Occipital lobe (tissue), 3 donors: ENCODE measurements at places on chromosomes 11 and 22. TPM values are rescaled to one million over a fixed set of nuclear protein-coding genes. Genes with fewer than 3 reads are reported as not detected.

GRCh38 chr11:15764326-15764725 lies 592.0 kb downstream of the SOX6 start:
- DNase-seq = no peak

PDE2A gene
- total RNA-seq = 78.3 TPM

GRCh38 chr11:43943931-43944751 lies 1.7 kb downstream of the C11orf96 start:
- no peak for DNase-seq

KCNA4 gene
- total RNA-seq = 9.7 TPM

- DNase-seq = no peak
Measured at GRCh38 chr11:119982517-119983239, 155.2 kb downstream of the TRIM29 start.

DNA sequence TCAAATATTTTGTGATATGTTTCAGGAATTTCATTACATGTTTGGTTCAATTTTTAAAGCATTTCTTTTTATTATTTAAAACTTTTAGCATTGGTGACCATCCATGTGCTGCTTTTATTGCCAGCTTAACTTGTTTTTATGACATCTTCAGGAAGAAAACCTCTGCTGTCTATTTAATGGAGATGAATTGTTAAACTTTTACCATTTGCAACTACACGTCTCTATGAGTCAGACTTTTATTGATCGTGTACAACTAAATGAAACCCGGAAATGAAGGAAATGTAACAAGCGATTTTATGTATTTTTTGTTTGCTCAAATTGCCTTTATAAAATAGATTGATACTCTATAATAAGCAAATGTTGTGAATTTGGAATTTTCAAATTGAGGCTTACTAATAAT lies 113.0 kb downstream of the PTPRJ start:
- DNase-seq = no peak

THY1 gene
- 25.4 TPM for total RNA-seq

GRCh38 chr11:60378354-60378753 lies at the start of gene MS4A7:
Gene MS4A7 (plus strand): TSS chr11:60378532. CDS start chr11:60383142, 4,610 bp downstream.
- DNase-seq = no peak

DNA sequence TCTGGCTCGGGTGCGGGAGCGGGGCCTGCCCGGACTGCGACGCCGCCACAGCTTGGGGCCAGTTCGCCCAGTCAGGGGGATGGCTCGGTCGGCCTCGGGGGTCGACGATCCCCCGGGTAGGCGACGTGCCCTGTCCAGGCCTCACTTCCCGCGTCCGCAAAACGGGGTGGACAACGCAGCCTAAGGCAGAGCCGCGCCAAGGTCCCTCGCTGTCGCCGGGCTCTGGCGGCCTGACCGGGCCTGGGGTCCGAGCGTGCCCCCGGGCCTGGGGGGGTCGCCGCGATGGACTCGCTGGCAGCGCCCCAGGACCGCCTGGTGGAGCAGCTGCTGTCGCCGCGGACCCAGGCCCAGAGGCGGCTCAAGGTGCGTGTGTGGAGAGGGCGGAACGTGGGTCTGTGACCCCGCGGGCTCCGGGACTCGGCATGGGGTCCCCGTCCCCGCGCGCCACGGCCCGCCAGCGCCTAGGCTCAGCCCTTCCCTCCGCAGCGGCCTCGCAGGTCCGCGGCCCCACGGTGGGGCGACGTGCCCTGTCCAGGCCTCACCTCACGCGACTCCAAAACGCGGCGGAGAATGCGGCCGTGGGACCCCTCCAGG lies 4.2 kb downstream of the SEPTIN5 start:
- DNase-seq = no peak

GP1BB gene
- 21.8 TPM for total RNA-seq

DNA sequence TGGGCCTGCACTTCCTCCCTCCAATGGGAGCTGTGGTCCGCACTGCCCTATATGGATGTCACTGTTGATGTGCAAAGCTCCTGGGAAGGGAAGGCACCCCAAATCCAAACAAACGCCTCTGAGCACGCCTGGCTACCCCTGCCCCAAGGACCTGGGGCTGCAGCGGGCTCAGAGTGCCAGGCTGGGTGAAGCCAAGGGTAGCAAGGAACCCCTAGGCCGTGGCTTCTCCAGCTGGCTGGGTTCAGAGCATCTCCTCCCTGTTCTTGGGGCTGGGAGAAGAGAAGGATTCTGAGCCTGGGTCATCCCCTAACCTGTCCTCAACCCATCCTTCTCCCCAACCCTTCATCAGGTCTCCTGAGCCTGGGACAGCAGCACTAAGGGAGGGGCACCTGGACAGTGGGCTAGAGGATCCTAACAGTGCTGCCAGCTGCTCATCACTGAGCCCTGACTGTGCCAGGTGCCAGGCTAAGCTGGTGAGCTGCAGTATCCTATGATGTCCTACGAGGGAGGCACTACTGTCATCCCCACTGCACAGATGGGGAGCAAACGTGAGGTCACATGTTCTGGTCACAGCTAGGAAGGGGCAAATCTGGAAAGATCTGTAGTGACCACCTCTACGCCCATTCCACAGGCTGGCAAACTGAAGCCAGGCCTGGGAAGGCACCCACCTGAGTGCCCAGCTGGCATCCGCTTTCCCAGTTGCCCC lies 3.0 kb downstream of the SSTR3 start:
- no peak for DNase-seq

DNA sequence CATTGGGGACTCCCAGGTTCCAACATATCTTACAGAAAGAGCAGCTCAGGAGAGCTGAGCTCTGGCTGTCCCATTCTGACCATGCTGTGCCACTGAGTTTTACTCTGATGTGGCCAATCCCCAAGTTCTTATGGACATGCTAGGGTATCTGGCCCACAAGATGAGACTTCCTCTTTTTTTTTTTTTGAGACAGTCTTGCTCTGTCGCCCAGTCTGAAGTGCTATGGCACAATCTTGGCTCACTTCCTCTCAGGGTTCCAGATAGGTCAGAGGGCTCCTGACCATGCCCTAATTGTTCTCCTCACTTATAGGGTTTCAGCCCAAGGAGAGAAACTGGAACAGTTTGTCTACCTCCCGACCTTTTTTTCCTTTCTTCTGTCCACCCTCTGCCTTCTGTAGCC lies 152.3 kb upstream of the CCDC90B start:
- no peak for DNase-seq

DNA sequence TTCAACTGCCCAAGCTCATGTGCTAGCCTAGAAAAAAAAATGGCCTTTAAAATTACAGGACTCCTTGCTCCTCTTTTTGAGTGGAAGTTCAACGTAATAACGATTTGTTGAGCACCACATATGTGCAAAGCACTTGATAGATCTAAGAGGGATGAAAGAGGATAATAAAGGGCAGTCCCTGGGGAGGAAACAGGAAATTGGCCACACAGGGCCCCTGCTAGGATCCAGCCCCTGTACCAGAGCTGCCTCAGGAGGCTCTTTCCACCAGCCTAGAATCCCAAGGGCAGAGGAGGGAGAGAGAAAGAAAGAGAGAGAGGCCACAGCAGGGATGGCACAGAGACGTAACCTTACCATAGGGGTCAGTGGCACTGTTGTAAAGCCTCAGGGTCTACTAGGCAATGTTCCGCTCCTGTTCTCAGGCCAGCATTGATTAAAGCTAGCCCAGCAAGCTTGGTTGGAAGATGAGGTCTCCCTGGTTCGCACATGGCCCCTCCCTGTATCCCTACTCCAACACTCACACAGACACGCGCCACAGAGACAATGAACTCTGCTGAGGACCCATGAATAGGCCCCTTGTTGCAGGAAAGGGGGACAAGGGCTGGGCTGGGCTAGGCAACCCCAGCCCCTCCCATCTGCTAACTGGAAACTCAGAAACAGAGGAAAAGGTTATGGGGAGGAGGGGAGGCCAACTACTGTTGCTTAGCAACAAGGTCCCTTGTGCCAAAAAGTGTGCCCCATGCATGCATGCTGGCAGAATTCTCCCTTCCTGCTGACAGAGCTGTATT lies at the start of gene TMPRSS5:
TSS of gene TMPRSS5 (minus strand) at position 438 of the 785 bp plus-strand sequence. CDS start at position 354, 84 bp downstream.
- peak; percentile 86 for DNase-seq

GRCh38 chr11:17845431-17845881 lies 110.9 kb downstream of the KCNC1 start:
- DNase-seq = no peak

LDLRAD3 gene
- total RNA-seq = 58.8 TPM

GRCh38 chr11:96642583-96642982 lies 252.8 kb downstream of the JRKL start:
- no peak for DNase-seq

OR52B2 gene
- not detected for total RNA-seq

- no peak for DNase-seq
Measured at GRCh38 chr11:76601724-76602123, 68.8 kb downstream of the LRRC32 start.

DNA sequence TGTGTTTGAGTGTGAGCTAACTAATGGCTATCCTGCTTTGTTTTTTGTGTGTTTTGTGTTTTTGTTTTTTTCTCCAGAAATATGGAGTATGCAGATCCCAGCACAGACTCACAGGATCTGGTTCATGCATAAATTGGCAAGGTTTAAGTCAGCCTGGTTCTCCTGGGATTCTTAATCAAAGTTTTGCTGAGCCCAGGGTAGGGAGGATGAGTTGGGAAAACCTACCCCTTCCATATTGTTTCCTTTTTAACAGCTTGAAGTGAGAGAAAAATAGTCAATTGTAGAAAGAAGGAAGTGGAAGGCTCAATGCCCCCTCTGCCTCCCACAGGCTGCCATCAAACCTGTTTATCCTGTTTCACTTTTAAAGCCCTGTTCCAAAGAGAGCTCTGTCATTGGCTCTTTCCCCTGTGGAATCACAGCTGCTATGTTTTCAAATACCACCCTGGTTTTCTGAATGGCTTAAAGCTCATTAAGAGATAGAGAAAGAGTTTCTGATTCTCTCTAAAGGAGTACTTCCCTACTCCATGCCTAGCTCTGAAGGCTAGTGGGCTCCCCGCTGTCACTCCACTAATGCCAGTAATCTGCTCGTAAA lies 23.4 kb upstream of the CADM1 start:
- DNase-seq = no peak

DNA sequence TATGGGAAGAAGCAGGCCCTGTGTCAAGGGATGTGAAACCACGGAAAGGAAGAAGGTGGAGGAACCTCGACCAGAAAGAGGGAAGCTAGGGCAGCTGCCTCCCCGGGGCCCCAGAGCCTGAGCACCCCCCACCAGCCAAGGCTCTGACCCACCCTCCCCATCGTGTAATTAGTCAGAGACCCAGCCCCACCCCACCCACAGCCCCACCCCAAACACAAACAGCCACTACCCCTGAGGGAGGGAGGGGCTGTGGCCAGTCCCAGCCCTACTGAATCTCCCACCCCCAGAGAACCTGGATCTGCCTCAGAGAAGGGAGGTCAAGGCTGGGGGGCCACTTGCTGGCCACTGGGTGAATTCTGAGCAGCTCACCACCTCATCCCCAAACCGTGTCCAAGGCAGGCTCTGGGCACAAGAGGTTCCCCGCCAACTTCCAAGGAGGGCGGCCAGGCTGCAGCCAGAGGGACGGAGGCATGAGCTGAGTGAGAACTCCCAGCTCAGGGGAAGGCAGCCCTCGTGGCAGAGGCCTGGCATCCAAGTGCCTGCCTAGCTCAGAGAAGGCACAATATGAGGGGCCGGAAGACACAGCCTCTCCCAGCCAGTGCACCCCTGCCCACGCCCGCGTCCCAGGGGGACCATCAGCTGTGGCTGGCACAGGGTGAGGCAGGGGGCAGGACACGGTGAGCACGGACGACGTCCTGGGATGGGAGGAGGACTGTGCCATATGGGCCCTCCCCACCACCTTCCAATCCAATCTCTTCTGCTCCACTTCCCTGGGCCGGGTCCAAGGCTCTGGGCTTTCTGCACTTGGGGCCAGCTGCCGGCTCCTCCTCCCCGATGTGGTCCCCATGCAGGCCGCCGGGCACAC lies 2.7 kb downstream of the PLXNB2 start:
- DNase-seq = no peak

- DNase-seq = no peak
Measured at GRCh38 chr22:49227670-49228069, 600.0 kb downstream of the BRD1 start.

CACNA1I gene
- total RNA-seq = 6.7 TPM

BTG4 gene
- not detected for total RNA-seq

SCGB1A1 gene
- total RNA-seq = not detected

CCDC157 gene
- 5.6 TPM for total RNA-seq

- no peak for DNase-seq
Measured at GRCh38 chr11:3109921-3110706, 52.9 kb upstream of the CARS1 start.

HOATZ gene
- total RNA-seq = not detected

SLC22A8 gene
- total RNA-seq = 1.2 TPM

DNA sequence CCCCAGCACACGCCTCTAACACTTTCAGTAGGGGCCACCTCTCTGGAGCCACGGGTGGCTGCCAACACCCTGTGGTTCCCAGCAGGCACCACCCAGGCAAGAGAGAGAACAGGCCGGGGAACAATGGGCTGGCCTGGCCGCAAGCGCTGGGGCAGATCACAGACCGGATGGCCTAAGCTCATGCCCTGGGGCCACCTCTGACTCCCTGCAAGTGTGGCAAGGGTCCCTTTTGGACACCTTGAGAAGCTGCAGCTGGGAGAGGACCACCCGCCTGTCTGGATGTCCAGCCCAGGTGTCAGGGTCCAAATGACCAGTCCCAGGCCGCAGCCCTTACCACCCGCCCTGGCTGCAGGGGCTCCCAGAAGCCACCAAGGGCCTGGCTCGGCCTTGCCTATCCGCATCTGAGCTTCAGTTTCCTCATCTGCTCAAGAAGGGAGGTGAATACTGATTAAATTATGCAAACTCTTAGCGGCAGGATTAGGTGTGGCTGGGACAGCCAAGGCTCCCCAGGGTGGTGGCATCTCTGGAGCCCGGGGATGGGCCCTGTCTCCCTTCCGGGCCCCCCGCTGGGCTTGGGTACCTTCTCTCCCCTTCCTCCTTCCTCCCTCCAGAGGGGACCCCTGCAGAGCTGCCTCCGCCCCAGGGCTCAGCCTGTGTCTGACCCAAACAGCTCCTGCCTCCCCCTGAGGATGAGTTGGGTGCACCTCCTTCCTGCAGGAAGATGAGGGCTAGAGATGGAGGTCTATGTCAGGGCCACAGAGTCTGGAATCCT lies 785 bp upstream of the SUSD2 start:
- DNase-seq = no peak

CASP5 gene
- total RNA-seq = 0.47 TPM

GRCh38 chr22:17576470-17576869 lies 13.2 kb downstream of the SLC25A18 start:
- peak; percentile 34 for DNase-seq

GRCh38 chr11:75955443-75955842 lies 140.4 kb downstream of the UVRAG start:
- DNase-seq = no peak

GRCh38 chr11:2432628-2433071 lies 11.7 kb downstream of the TRPM5 start:
- DNase-seq = no peak

MN1 gene
- 24.8 TPM for total RNA-seq

KCNK7 gene
- 0.31 TPM for total RNA-seq

SLCO2B1 gene
- total RNA-seq = 9.2 TPM

DNA sequence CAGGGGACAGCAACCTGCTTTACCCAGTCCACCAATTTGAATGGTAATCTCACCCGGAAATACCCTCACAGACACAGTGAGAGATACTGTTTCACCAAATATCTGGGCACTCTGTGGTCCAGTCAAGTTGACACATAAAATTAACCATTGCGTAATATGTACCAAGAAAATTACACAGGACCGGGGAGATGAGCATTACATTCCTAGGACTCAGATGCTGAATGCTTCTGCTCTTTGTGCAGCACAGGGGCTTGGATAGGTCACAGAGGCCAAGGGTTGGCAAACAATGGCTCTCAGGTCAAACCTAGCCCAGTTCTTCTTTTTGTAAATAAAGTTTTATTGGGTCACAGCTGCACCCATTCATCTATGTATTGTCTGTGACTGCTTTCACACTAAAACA lies 557.2 kb downstream of the MN1 start:
- DNase-seq = no peak
